Calu3 (cell line): ENCODE measurements at places on chromosomes 1 and 21. TPM values are rescaled to one million over a fixed set of nuclear protein-coding genes. Genes with fewer than 3 reads are reported as not detected.
A peak's percentile ranks its signal among the peaks of the same experiment; 100 is the strongest.

Gene TDRD10
- not detected in 2 replicates for total RNA-seq

- DNase-seq: no peak
- no peak overlapping the region for H3K27ac ChIP-seq
- no peaks in the 10 kb centered on the region for H3K27me3 ChIP-seq
- no peak overlapping the region for H3K4me3 ChIP-seq
- H3K36me3 ChIP-seq: peaks cover 18% of the 10 kb centered on the region
These were observed 51.2 kb downstream of the ZZZ3 start for GRCh38 chr1:77631302-77631701.

Gene PADI3
- 0.21 and 0.22 TPM in 2 replicates for total RNA-seq

GRCh38 chr1:8908388-8909151 is 30.1 kb upstream of the ENO1 start:
- peaks cover 1% of the 10 kb centered on the region for H3K36me3 ChIP-seq
- no peaks in the 10 kb centered on the region for H3K27me3 ChIP-seq

- H3K27ac ChIP-seq: peak overlapping the region; percentile 83
- peaks cover 24% of the 10 kb centered on the region for H3K4me1 ChIP-seq
- no peaks in the 10 kb centered on the region for H3K36me3 ChIP-seq
- H3K27me3 ChIP-seq: no peaks in the 10 kb centered on the region
These were observed 131.9 kb upstream of the LYPLAL1 start for GRCh38 chr1:219041818-219042217.

Gene FCMR
- 0.86 and 1.1 TPM in 2 replicates for total RNA-seq

DNA sequence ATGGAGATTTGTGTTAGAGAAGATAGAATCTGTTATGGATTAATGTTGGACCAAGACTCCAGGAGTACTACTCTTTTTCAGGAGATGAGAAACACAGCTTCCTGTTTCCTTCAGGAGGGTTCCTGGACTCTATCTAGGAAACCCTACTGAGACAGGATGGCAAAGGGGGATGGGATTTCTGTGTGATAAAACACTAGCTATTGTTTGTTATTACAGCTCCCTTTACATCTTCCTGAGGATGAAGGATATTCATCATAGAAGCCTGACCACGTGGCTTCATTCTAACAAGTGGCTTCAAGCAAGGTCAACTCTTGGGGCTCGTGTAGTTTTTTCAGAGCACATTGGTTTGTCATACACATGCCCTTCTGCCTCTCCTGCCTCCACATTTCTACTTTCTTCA is 33.3 kb downstream of the RGL1 start:
- no peak overlapping the region for H3K4me3 ChIP-seq
- H3K4me1 ChIP-seq: peaks cover 29% of the 10 kb centered on the region
- DNase-seq: no peak
- H3K27ac ChIP-seq: no peak overlapping the region

DNA sequence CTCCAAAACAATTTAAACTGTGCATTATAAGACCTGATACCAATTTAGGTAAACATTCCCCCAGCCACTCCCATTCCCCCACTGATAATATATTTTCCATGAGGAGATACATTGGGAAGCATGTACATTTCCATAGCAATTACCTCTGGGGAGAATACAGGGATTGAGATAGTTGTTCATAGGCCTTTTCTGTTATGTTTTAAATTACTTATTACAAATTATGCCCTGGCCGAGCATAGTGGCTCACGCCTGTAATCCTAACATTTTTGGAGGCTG is 4.4 kb downstream of the ASAP3 start:
- DNase-seq: no peak
- H3K4me3 ChIP-seq: no peak overlapping the region
- H3K4me1 ChIP-seq: peaks cover 16% of the 10 kb centered on the region
- H3K36me3 ChIP-seq: peaks cover 14% of the 10 kb centered on the region
- no peak overlapping the region for H3K27ac ChIP-seq

- no peak for DNase-seq
- no peaks in the 10 kb centered on the region for H3K4me1 ChIP-seq
- no peak overlapping the region for H3K27ac ChIP-seq
- H3K4me3 ChIP-seq: no peak overlapping the region
- no peaks in the 10 kb centered on the region for H3K36me3 ChIP-seq
- H3K27me3 ChIP-seq: no peaks in the 10 kb centered on the region
These were observed 93.7 kb downstream of the CTH start for GRCh38 chr1:70504821-70505193.

DNA sequence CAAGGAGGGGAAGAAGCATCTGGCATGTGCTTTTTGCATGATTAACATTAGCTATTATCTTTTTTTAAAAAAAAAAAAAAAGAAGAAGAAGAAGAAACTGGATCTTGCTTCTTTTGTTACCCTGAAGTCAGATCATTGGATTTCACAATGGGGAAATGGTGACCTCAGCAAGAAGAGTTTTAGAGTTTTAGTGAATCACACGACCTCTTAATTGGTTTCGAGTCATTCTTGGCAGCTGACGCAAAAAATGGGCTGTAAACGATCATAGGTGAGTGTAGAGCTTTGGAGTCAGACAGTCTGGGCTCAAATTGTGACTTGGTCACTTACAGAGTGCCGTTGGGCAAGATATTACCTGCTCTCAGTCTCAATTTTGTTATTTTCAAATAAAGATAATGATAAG is 33.3 kb upstream of the PGBD5 start:
- H3K36me3 ChIP-seq: no peaks in the 10 kb centered on the region
- peak; percentile 19 for DNase-seq
- no peaks in the 10 kb centered on the region for H3K27me3 ChIP-seq
- peak overlapping the region; percentile 31 for H3K27ac ChIP-seq
- H3K4me3 ChIP-seq: no peak overlapping the region

Gene ADGRL4
- total RNA-seq: not detected in 2 replicates

Gene PYHIN1
- 0.98 TPM in 1 of 2 replicates, not detected in the other for total RNA-seq

DNA sequence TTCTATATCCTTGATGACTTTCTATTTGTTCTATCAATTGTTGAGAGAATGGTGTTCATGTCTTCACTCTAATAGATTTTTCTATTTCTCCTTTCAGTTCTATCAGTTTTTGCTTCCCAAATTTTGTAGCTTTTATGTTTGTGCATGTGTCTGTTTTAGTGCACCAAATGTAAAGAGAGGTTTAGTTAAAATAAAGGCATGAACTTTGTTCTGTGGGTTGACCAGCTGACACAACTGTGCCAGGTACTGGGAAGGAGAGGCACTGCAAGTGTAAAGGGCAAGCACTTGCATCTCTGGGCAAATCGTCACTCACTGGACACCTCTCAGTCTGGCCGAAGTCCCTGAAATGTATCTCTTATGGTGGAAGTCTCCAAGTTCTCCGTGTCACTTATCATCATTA is 38.6 kb upstream of the ABCD3 start:
- H3K4me1 ChIP-seq: peaks cover 35% of the 10 kb centered on the region
- no peaks in the 10 kb centered on the region for H3K27me3 ChIP-seq
- no peak overlapping the region for H3K4me3 ChIP-seq
- H3K27ac ChIP-seq: no peak overlapping the region

Gene GPATCH2
- 21.1 and 22.4 TPM in 2 replicates for total RNA-seq
